Stimulated activated CD4-positive, alpha-beta T cell treated with anti-CD3 and anti-CD28 coated beads, Interleukin-1b, Interleukin-23, amount 100 ng/mL, for 1 hour (primary cell): ENCODE measurements at places on chromosomes 7 and 10.

DNA sequence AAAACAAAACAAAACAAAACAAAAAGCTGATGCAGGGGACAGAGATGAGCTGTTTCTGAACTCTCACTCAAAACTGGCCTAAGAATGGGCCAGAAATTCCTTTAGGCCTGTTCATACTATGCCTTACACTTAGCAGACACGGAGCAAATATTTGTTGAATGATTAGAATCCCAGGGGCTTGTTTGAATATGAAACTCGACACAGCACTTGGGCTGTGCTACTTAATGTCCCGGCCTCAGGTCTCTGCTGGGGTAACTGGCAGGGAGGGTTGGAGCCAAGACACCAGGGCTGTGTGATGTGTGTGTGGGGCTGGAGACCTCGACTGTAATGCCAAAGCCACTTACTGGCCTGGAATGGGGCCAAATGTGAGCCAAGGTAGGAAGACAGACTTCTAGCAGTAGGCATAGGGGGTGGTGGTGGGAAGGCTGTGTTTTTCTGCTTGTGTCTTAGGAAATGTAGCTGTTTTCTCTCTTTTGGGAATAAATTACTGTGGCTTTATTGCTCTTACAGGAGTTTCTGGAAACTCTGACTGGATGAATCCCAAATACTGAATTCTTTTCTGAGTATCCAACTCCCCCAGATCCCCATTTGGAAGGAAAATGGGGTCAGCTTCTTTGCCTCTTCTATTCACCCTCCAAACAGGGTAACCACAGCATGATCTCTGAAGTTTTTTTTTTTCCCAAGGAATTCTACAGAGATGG, 66.7 kb downstream of the EMX2 start:
- no peak for DNase-seq

GRCh38 chr10:21495752-21496342, 29.6 kb downstream of the SKIDA1 start:
- peak; percentile 72 for DNase-seq

DNA sequence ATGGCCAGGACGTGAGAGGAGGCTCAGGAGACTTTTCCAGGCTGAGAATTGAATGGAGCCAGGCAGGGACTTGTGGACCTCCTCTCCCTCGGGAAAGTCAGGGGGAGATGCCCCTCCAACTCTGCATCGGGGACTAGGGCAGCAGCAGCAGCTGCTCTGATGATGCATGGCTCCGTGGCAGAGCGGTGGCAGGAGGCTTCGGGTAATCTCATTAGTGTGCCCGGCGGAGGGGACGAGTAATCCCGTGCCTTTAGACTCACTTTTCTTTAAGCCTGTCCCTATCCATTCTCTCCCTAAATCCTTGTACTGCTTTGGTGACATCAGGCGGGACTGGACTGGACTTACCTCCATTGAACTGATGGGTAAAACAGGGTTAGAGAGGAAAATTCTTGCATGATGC, 75.1 kb downstream of the ZMIZ1 start:
- no peak for DNase-seq

- no peak for DNase-seq
These were observed 150.1 kb downstream of the FAM107B start for GRCh38 chr10:14624600-14624999.

GRCh38 chr7:105003275-105003674, 10.7 kb upstream of the KMT2E start:
- DNase-seq: no peak

DNA sequence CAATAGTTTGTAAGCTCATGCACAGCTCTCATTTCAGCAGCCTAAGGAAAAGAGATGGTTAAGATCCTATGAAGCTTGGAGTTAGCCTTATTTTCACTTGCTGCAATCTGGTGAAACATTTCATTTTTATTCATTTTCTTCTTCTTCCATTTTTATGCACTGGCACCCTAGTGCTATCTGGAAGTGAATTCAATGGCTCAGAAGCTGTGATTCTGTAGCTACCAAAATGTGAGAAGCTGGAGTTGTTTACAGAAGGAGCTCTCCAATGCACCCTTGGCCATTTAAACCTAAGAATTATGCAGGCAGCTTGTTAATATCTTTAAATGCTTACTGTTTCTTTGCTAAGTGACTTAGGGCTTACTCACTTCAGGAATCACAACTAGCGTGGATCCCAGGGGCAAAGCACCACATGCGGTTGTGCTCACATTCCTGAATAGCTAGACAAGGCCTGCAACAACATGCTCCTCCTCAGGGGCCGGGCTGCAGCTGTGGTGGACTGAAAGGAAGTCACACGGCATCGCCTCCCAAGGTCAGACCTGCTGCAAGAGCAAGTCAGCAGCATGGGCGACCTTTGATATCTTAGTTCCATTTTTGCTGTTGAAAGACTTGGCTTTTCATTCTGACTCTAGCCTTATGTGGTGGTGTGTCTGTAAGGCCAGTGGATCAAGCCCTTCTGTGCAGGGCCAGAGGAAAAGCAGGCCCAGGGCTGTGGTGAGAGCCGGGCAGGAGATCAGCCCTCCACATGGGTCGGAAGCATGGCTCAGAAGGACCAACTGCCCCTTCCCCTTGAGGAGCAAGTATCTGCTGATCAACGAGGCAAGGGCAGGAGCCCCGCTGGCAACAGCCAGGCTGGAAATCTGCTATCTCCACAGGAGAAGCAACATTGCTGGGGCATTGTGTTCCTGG, 91.9 kb upstream of the MBL2 start:
- no peak for DNase-seq

- DNase-seq: no peak
These were observed 2.7 kb downstream of the VGF start for GRCh38 chr7:101162551-101163278.

GRCh38 chr7:129529643-129530042, 27.3 kb downstream of the SMKR1 start:
- DNase-seq: no peak

- no peak for DNase-seq
These were observed 537 bp downstream of the SH3PXD2A start for GRCh38 chr10:103854686-103855391.
